Central memory CD8-positive, alpha-beta T cell (primary cell): ENCODE measurements at places on chromosomes 2 and 18.

GRCh38 chr2:174786066-174786725 is 21.9 kb upstream of the CHRNA1 start:
- no peaks in the 10 kb centered on the region for H3K36me3 ChIP-seq
- H3K4me3 ChIP-seq: no peak overlapping the region
- H3K4me1 ChIP-seq: peaks cover 5% of the 10 kb centered on the region
- no peak overlapping the region for H3K27ac ChIP-seq

- H3K4me3 ChIP-seq: no peak overlapping the region
- no peaks in the 10 kb centered on the region for H3K4me1 ChIP-seq
- no peak for DNase-seq
- no peaks in the 10 kb centered on the region for H3K36me3 ChIP-seq
These were observed 28.3 kb upstream of the MRO start for GRCh38 chr18:50848061-50848551.

- no peaks in the 10 kb centered on the region for H3K27me3 ChIP-seq
- no peaks in the 10 kb centered on the region for H3K36me3 ChIP-seq
- H3K4me3 ChIP-seq: no peak overlapping the region
- H3K27ac ChIP-seq: no peak overlapping the region
- no peak for DNase-seq
- H3K4me1 ChIP-seq: no peaks in the 10 kb centered on the region
These were observed 860.4 kb upstream of the CRIM1 start for GRCh38 chr2:35495182-35495581.

DNA sequence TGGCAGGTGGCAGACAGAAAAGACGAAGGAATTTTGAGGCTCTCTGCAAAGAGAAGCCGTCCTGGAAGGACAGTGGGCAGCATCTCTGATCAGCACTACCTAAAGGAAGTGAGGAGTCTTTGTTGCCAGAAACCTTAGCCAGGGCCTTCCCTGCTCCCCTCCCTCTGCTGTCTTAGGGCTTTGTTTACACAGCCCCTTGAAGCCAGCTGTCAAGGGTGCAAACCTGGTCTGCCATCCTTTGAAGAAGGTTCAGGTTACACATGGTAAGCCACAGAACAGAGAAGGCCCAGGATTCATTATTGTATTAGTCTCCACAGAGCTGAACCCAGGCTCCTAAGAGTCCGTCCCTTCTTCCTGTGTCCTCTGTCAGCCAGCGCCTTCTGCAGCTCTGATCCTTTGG is 356.7 kb downstream of the TGIF1 start:
- no peak overlapping the region for H3K4me3 ChIP-seq
- no peaks in the 10 kb centered on the region for H3K4me1 ChIP-seq
- H3K27ac ChIP-seq: no peak overlapping the region
- DNase-seq: no peak

- peak overlapping the region; percentile 11 for H3K27ac ChIP-seq
- H3K36me3 ChIP-seq: peaks cover 8% of the 10 kb centered on the region
- peaks cover 39% of the 10 kb centered on the region for H3K4me1 ChIP-seq
These were observed 90.9 kb downstream of the RNF144A start for GRCh38 chr2:7007846-7008741.

GRCh38 chr2:233289648-233290047 is 18.0 kb upstream of the SAG start:
- peak overlapping the region; percentile 47 for H3K27ac ChIP-seq
- H3K4me1 ChIP-seq: peaks cover 15% of the 10 kb centered on the region
- no peaks in the 10 kb centered on the region for H3K27me3 ChIP-seq
- H3K4me3 ChIP-seq: no peak overlapping the region
- DNase-seq: no peak

- no peak for DNase-seq
- no peak overlapping the region for H3K27ac ChIP-seq
- peaks cover 7% of the 10 kb centered on the region for H3K4me1 ChIP-seq
- peaks cover 4% of the 10 kb centered on the region for H3K36me3 ChIP-seq
- H3K4me3 ChIP-seq: no peak overlapping the region
- H3K27me3 ChIP-seq: no peaks in the 10 kb centered on the region
These were observed 6.8 kb downstream of the NEU4 start for GRCh38 chr2:241815477-241816430.

DNA sequence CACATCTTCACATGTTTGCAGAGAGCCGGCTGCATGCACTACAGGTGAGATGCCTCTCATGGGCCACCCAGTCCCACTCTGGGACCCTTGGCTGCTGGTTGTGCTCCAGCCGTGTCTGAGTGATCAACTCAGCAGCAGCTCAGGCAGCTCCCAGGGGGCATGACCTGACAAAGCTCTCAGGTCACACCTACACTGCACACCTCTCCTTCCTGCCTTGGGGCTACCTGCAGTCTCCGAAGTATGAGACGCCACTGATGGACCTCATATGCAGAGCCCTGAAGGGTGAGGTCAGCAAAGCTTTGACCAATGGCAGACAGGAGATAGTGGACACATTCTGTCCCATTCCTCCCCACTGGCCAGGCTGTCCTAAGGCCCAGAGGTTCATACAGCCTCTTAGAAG is 51.4 kb downstream of the LBH start:
- H3K27me3 ChIP-seq: no peaks in the 10 kb centered on the region
- H3K4me1 ChIP-seq: peaks cover 16% of the 10 kb centered on the region
- no peak overlapping the region for H3K4me3 ChIP-seq
- no peak for DNase-seq
- no peak overlapping the region for H3K27ac ChIP-seq
- H3K36me3 ChIP-seq: no peaks in the 10 kb centered on the region

GRCh38 chr2:239756031-239756789 is 268.9 kb downstream of the NDUFA10 start:
- no peaks in the 10 kb centered on the region for H3K4me1 ChIP-seq
- no peak overlapping the region for H3K4me3 ChIP-seq
- H3K27me3 ChIP-seq: peaks cover 41% of the 10 kb centered on the region
- DNase-seq: no peak

DNA sequence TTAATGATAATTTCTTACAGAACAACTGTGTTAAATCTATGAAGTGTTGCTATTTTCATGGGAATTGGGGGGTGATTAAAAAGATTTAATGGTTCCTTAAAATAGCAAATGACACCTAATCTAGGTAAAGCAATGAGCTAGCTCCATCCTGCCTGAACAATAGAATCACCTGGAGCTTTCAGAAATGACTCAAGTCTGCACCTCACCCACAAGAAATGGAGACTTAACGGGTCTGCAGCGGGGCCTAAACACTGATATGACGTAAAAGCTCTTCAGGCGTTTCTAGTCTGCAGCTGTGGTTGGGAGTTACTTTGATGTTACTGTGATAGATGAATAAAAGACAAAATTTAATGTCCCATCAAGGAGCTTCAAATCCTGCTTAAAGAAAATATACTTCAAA is 328.2 kb downstream of the RND3 start:
- DNase-seq: no peak
- H3K27me3 ChIP-seq: no peaks in the 10 kb centered on the region
- peaks cover 2% of the 10 kb centered on the region for H3K36me3 ChIP-seq
- H3K27ac ChIP-seq: no peak overlapping the region
- H3K4me3 ChIP-seq: no peak overlapping the region
- H3K4me1 ChIP-seq: no peaks in the 10 kb centered on the region

GRCh38 chr2:14930441-14930840 is 297.9 kb downstream of the LRATD1 start:
- no peak for DNase-seq
- H3K27me3 ChIP-seq: peaks cover 8% of the 10 kb centered on the region
- H3K4me1 ChIP-seq: no peaks in the 10 kb centered on the region
- H3K27ac ChIP-seq: no peak overlapping the region
- H3K36me3 ChIP-seq: no peaks in the 10 kb centered on the region

- DNase-seq: no peak
- peaks cover 30% of the 10 kb centered on the region for H3K27me3 ChIP-seq
- H3K36me3 ChIP-seq: peaks cover 4% of the 10 kb centered on the region
- H3K27ac ChIP-seq: no peak overlapping the region
- H3K4me1 ChIP-seq: no peaks in the 10 kb centered on the region
These were observed 6.0 kb upstream of the LIMS2 start for GRCh38 chr2:127681288-127681804.

GRCh38 chr2:70145851-70146739 is 44.7 kb downstream of the C2orf42 start:
- H3K36me3 ChIP-seq: peaks cover 18% of the 10 kb centered on the region
- peaks cover 32% of the 10 kb centered on the region for H3K4me1 ChIP-seq
- H3K27ac ChIP-seq: peak overlapping the region; percentile 59
- H3K4me3 ChIP-seq: no peak overlapping the region
- H3K27me3 ChIP-seq: no peaks in the 10 kb centered on the region

DNA sequence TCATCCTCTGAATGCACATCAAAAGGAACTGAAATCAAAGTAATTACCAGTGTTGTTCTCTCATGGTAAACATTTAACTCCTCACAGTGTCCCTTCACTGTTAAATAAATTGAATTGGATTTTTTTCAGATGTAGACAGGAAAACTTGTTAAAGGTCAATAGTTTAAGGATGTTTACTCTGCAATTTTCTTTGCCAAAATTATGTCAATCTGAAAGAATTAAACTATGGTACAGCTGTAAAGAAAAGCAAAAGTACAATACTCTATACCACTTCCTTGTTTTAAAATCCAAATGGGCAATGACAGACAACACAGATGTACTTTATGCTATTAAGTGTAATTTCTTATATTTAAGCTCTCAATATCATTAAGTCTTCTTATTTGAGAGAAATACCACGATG is 153.2 kb downstream of the WDPCP start:
- DNase-seq: no peak
- no peaks in the 10 kb centered on the region for H3K4me1 ChIP-seq
- no peaks in the 10 kb centered on the region for H3K27me3 ChIP-seq

DNA sequence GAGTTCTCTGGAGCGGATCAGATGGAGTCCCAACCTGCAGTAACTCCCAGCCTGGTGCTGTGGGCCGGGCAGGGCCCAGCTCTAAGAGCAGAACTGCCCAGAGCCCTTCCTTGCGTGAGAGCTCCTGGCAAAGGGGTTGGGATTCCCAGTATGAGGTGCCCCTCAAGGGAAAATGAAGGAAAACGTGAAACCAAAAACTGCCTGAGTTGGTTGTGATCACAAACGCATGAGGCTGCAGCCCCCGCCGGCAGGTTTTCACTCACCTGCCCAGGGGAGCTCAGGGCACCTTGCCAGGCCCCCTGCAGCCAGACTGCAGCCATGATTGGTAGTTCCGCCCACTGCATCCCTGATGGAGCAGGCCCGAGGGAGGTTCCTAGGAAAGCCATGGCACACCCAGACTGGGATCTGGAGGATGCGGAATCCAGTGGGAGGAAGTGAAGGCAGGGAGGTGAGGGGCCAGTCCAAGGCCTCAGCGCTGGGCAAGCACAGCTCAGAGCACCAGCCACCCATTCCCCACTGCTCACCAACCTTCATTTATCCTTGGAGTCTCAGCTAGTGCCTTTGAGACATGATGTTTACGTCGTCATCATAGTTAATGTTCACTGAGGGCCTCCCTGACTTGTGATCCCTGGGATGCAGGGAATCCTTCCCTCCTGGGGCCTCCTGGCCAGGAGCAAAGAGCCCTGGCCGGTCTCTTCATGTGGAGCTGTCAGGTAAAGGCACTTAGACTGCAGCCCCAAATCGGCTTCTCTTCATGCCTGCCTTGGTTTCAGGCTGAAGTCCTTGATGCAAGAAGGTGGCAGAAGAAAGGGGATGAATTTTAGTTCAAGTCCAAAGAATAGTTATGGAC is 103.2 kb downstream of the INHBB start:
- H3K27ac ChIP-seq: no peak overlapping the region
- DNase-seq: no peak
- H3K4me1 ChIP-seq: no peaks in the 10 kb centered on the region
- no peaks in the 10 kb centered on the region for H3K36me3 ChIP-seq

DNA sequence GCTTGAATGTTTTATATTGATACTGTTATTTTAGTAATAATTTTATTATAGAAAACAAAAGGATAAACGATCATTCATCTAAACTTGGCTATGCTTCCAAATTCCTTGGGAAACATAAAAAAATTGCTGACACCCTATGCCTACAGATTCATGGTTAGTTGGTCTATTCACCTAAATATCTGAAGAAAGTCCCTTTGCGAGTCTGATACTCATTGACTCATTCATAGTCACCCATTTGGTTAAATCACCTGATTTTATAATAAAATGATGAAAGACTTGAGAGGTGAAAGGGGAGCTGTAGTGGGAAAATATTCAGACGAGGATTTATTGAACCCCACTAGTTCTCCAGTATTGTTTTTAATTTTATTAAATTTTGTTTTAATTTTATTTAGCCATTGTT is 112.0 kb downstream of the PTPN4 start:
- H3K27me3 ChIP-seq: no peaks in the 10 kb centered on the region
- peaks cover 62% of the 10 kb centered on the region for H3K4me1 ChIP-seq
- peaks cover 1% of the 10 kb centered on the region for H3K36me3 ChIP-seq
- no peak for DNase-seq

- H3K27ac ChIP-seq: no peak overlapping the region
- H3K4me1 ChIP-seq: no peaks in the 10 kb centered on the region
- H3K36me3 ChIP-seq: peaks cover 8% of the 10 kb centered on the region
- DNase-seq: no peak
- H3K27me3 ChIP-seq: peaks cover 10% of the 10 kb centered on the region
- H3K4me3 ChIP-seq: no peak overlapping the region
These were observed 58.0 kb upstream of the SMAD7 start for GRCh38 chr18:49008716-49009115.

- peaks cover 9% of the 10 kb centered on the region for H3K27me3 ChIP-seq
- no peaks in the 10 kb centered on the region for H3K4me1 ChIP-seq
- no peak overlapping the region for H3K4me3 ChIP-seq
- H3K27ac ChIP-seq: no peak overlapping the region
- no peak for DNase-seq
- no peaks in the 10 kb centered on the region for H3K36me3 ChIP-seq
These were observed 134.7 kb downstream of the EML6 start for GRCh38 chr2:54858021-54858681.

DNA sequence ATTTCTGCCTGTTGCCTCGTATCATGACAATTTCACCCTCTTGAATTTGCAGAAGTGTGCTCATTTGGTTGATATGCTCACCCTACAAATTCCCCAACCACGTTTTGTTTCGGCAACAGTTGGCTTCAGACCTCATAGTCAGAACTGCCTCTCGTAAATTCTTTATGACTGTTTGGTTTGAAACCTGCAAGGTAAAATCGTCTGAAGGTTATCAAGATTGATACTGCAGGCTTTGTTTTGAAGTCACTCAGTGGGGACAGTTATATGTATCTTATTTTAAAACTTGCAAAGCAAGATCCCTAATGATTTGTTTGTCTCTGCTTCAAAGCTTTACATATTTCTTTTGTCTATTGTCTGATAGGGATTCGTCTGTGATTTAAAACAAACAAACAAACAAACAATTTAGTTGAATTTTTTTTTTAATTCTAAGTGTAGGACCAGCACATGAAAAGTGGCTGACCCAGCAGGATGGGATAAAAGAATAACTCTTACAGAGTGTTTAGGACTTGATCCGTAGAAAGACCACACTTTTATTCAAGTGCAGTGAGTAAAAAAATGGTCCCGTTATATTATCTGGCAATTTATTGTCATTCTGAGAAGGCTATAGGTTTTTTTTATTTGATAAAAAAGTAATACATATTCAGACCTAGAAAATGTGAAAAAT is 45.7 kb upstream of the MYCN start:
- H3K36me3 ChIP-seq: no peaks in the 10 kb centered on the region
- H3K4me1 ChIP-seq: no peaks in the 10 kb centered on the region
- no peak overlapping the region for H3K27ac ChIP-seq
- H3K4me3 ChIP-seq: no peak overlapping the region

- H3K4me3 ChIP-seq: no peak overlapping the region
- no peak for DNase-seq
- H3K36me3 ChIP-seq: peaks cover 4% of the 10 kb centered on the region
- peaks cover 38% of the 10 kb centered on the region for H3K27me3 ChIP-seq
- no peak overlapping the region for H3K27ac ChIP-seq
These were observed 263.5 kb upstream of the HDAC4 start for GRCh38 chr2:239664216-239664810.
